ENCODE measurements at places on chromosomes 1 and 21. TPM values are rescaled to one million over a fixed set of nuclear protein-coding genes. Genes with fewer than 3 reads are reported as not detected.

The C1orf174 gene
- 34.4 TPM for total RNA-seq

The IFI44L gene
- total RNA-seq = 278 TPM

The SYPL2 gene
- total RNA-seq = not detected

The ADAMTS4 gene
- total RNA-seq = 3.5 TPM

The RGS13 gene
- total RNA-seq = 0.08 TPM

The MATN1 gene
- total RNA-seq = not detected

DNA sequence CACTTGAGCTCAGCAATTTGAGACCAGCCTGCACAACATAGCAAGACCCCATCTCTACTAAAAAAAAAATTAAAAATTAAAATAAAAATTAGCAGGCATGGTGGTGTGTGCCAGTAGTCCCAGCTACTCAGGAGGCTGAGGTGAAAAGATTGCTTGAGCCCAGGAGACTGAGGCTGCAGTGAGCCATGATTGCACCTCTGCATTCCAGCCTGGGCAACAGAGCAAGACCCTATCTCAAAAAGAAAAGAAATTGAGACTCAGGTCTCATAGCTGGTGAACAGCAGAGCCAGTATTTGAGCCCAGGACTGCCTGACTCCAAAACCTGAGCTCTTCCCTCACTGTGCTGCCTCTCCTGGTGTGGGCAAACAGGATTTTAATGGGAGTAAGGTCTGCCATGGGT lies 28.4 kb upstream of the RCAN3 start:
- H3K36me3 ChIP-seq = peaks cover 16% of the 10 kb centered on the region
- no peak for DNase-seq
- H3K4me1 ChIP-seq = peaks cover 2% of the 10 kb centered on the region
- H3K27ac ChIP-seq = no peak overlapping the region
- no peaks in the 10 kb centered on the region for H3K27me3 ChIP-seq
- H3K4me3 ChIP-seq = no peak overlapping the region

- H3K27ac ChIP-seq = no peak overlapping the region
- no peaks in the 10 kb centered on the region for H3K4me1 ChIP-seq
- DNase-seq = no peak
- H3K4me3 ChIP-seq = no peak overlapping the region
- H3K27me3 ChIP-seq = no peaks in the 10 kb centered on the region
Measured at GRCh38 chr1:97245682-97246081, 524.1 kb downstream of the PTBP2 start.

DNA sequence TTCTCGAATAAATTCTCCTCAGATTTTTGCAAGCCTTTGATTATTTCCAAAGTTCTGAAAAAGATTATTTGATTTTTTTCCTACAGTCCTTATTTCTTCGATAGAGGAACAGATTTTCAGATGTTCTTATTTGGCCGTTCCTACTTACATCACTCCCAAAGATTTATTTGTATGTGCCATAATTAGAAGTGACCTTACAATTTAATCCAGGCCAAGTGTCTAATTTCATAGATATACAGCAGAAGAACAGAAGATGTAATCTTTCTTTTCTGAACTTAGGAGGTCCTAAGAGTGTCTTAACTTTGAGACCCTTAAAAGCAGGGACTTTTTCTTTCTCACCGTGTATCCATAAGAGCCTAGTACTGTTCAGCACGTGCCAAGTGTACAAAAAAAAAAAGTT lies 46.3 kb downstream of the MAP10 start:
- no peak for DNase-seq
- no peak overlapping the region for H3K4me3 ChIP-seq
- no peaks in the 10 kb centered on the region for H3K4me1 ChIP-seq
- no peaks in the 10 kb centered on the region for H3K36me3 ChIP-seq
- peaks cover 10% of the 10 kb centered on the region for H3K27me3 ChIP-seq

DNA sequence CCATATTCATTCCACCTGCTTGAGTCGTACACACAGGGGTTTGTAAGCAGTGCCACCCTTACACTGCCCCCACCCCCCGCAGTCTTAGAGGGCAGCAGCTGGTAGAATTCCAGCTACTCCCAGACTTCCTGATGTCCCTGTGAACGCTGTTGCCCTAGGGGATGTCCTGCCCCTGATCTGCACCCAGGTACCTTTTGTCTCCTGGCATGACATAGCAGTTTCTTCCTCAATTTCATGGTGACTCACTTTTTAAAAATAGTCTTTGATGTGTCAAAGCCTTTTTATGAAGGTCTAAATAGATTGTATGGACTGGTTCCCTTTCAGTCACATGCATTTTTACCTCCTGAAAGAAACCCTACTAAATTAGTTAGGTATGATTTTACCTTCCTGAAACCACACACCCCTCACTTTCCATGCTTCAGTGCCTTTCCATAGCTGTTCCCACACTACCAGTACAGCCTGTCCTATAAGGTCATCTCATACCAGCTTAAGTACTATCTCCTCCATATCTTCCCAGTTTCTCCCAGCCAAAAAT lies 76.4 kb downstream of the ST3GAL3 start:
- H3K27ac ChIP-seq = no peak overlapping the region
- no peak overlapping the region for H3K4me3 ChIP-seq
- H3K27me3 ChIP-seq = no peaks in the 10 kb centered on the region
- peaks cover 24% of the 10 kb centered on the region for H3K36me3 ChIP-seq
- DNase-seq = no peak
- H3K4me1 ChIP-seq = peaks cover 27% of the 10 kb centered on the region

GRCh38 chr1:198238121-198238520 lies 81.3 kb downstream of the NEK7 start:
- H3K27ac ChIP-seq = no peak overlapping the region
- no peak for DNase-seq
- H3K27me3 ChIP-seq = no peaks in the 10 kb centered on the region
- H3K36me3 ChIP-seq = peaks cover 28% of the 10 kb centered on the region

GRCh38 chr21:29233256-29233546 lies 65.5 kb upstream of the BACH1 start:
- H3K36me3 ChIP-seq = no peaks in the 10 kb centered on the region
- H3K4me3 ChIP-seq = peak overlapping the region; percentile 18
- no peaks in the 10 kb centered on the region for H3K27me3 ChIP-seq
- peaks cover 23% of the 10 kb centered on the region for H3K4me1 ChIP-seq
- no peak for DNase-seq
- H3K27ac ChIP-seq = no peak overlapping the region

DNA sequence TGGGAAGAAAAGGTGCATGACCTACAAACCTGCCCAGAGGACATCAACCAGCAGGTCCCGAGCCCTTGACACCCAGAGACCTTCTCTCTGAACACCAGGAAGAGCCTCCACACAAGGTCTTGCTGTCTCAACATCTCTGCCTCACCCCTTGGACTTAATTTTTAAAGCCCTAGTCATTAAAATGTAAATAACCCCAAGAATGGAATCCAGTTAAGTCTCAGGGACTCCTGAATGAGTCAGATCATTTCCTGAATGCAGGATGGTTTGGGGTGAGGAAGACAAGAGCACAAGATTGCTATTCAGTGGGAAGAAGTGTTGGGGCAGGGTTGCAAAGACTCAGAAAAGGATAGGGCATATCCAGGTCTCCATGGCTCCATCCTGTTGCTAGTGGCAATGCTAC lies 17.8 kb upstream of the GRIK3 start:
- no peaks in the 10 kb centered on the region for H3K4me1 ChIP-seq
- no peak overlapping the region for H3K4me3 ChIP-seq
- no peak overlapping the region for H3K27ac ChIP-seq
- H3K27me3 ChIP-seq = peaks cover 2% of the 10 kb centered on the region

DNA sequence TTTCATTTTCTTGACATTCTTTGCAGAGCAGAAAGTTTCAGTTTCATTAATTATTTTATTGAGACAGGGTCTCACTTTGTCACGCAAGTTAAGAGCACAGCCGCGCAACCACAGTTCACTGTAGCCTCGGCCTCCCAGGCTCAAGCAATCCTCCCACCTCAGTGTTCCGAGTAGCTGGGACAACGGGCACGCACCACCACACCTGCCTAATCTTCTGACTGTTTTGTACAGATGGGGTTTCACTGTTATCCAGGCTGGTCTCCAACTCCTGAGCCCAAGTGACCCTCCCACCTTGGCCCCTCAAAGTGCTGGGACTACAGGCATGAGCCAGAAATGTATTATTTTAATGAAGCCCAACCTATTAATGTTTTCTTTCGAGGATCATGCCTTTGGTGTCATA lies 3.0 kb upstream of the SPATC1L start:
- H3K4me1 ChIP-seq = peaks cover 12% of the 10 kb centered on the region
- no peak overlapping the region for H3K4me3 ChIP-seq
- H3K36me3 ChIP-seq = no peaks in the 10 kb centered on the region
- no peak for DNase-seq
- no peaks in the 10 kb centered on the region for H3K27me3 ChIP-seq
- H3K27ac ChIP-seq = no peak overlapping the region

- peaks cover 36% of the 10 kb centered on the region for H3K27me3 ChIP-seq
- no peaks in the 10 kb centered on the region for H3K36me3 ChIP-seq
- peaks cover 8% of the 10 kb centered on the region for H3K4me1 ChIP-seq
- peak; percentile 46 for DNase-seq
Measured at GRCh38 chr1:6209661-6210580, 4.0 kb downstream of the RNF207 start.

GRCh38 chr1:234980291-234980644 lies 148.4 kb downstream of the TOMM20 start:
- no peak for DNase-seq
- peaks cover 57% of the 10 kb centered on the region for H3K4me1 ChIP-seq
- peaks cover 2% of the 10 kb centered on the region for H3K36me3 ChIP-seq
- no peaks in the 10 kb centered on the region for H3K27me3 ChIP-seq
- H3K27ac ChIP-seq = peak overlapping the region; percentile 87
- H3K4me3 ChIP-seq = peak overlapping the region; percentile 74

DNA sequence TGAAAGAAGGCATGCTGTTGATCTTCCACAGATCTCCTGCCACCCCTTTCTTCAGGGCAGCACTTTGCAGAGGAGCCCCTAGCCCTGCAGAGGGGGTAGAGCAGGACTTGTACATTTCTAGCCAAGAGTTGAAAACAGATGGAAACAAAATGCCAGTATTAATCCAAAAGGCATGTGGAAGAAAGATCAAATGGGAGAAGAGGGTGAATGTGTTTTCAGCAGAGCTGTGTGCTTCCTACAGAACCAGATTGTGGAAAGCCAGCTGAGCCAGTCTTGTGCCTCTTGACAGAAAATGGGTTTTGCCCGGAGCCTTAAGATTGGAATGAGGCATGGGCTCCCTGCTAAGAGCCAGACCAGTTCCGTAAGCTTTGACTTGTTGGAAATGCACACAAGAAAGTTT lies 105.2 kb upstream of the TSPAN2 start:
- no peaks in the 10 kb centered on the region for H3K36me3 ChIP-seq
- H3K4me1 ChIP-seq = no peaks in the 10 kb centered on the region
- peaks cover 3% of the 10 kb centered on the region for H3K27me3 ChIP-seq

DNA sequence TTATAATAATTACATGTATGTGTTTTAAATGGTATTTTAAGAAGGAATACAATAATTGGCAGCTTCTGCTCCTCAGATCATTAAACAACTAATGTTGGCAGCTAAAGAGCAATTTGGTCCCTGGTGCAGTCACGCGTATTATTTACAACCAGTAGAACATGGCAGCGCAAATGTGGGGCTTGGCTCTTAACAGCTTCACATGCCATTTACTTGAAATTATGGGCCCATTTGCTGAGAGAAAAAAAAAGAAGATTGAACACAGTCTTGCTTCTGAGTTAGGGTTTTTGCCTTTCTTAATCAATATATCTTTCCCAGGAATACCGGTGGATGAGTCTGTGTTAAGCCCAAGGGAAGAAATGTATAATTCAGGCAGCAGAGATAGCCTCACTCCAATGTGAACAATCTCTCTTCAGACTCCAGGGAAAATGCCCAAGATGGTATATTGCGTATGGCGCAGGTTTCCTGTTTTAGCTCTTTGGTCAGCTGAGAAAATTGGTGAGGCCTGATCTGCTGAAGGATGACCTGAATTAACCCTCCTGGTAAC lies 174.5 kb downstream of the DISC1 start:
- H3K36me3 ChIP-seq = peaks cover 16% of the 10 kb centered on the region
- peaks cover 2% of the 10 kb centered on the region for H3K4me1 ChIP-seq
- no peak overlapping the region for H3K27ac ChIP-seq
- no peak overlapping the region for H3K4me3 ChIP-seq

DNA sequence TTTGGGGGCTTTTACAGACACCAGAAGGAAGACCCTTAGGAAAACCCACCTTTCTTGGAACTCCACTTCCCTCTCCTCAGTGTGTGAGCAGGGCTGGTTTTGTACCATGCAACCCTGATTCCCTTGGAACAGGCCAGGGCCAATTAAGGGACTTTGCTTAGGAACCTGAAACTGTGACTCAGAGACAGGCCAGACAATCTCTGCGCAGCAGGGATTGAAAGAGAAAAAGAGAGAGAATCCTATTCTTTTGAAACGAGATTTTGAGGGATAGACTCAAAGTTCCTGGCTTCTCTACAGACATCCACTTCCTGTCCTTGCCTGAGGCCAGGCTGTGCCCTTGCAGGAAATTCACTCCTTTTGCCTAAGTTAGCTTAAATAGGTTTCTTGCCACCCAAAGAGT lies 23.1 kb upstream of the C1orf198 start:
- H3K4me3 ChIP-seq = no peak overlapping the region
- H3K4me1 ChIP-seq = no peaks in the 10 kb centered on the region
- no peaks in the 10 kb centered on the region for H3K36me3 ChIP-seq
- no peak overlapping the region for H3K27ac ChIP-seq

- no peak for DNase-seq
- no peak overlapping the region for H3K4me3 ChIP-seq
- no peak overlapping the region for H3K27ac ChIP-seq
- H3K4me1 ChIP-seq = no peaks in the 10 kb centered on the region
Measured at GRCh38 chr1:201212056-201212455, 21.4 kb downstream of the IGFN1 start.

DNA sequence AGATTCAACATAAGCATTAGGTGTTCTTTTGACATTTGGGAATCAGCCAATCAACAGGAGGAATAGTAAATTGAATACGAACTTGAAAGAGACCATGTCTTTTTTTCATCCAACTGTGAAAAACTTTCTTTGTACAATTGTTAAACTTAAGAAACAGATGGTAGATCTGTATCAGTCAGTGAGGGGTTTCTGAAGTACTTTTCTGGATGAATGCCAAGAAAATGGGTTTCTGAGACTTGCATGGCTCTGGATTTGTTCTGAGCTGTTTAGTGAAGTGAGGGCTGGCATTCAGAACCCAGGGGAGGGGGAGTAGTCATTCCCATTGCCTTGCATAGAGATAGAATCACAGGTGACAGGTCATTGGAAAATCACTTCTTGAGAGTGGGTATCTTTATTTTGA lies 37.4 kb downstream of the PTPRC start:
- peak overlapping the region; percentile 74 for H3K4me3 ChIP-seq
- peak overlapping the region; percentile 82 for H3K27ac ChIP-seq
